ENCODE measurements at places on chromosomes 4 and X. TPM values are rescaled to one million over a fixed set of nuclear protein-coding genes. Genes with fewer than 3 reads are reported as not detected.

- DNase-seq: no peak
Measured at GRCh38 chr4:35643661-35644060, 600.7 kb downstream of the ARAP2 start.

DNA sequence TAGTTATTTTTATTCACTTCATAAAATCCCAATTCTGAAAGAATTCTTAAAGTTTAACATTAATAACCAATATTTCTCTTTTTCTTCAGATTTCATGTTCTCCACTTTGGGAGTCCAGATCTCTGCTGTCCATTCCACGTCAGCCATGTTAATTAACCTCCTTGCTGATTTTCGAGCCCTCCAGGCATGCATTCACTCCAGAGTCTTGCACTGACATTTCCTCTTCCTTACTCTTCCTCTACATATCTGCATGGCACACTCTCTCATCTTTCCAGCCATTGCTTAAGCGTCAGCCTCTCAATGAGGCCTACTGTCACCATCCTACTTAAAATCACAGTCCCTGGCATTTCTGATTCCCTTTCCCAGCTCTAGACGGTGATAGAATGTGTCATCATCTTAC lies 144.8 kb downstream of the MAD2L1 start:
- DNase-seq: no peak

DNA sequence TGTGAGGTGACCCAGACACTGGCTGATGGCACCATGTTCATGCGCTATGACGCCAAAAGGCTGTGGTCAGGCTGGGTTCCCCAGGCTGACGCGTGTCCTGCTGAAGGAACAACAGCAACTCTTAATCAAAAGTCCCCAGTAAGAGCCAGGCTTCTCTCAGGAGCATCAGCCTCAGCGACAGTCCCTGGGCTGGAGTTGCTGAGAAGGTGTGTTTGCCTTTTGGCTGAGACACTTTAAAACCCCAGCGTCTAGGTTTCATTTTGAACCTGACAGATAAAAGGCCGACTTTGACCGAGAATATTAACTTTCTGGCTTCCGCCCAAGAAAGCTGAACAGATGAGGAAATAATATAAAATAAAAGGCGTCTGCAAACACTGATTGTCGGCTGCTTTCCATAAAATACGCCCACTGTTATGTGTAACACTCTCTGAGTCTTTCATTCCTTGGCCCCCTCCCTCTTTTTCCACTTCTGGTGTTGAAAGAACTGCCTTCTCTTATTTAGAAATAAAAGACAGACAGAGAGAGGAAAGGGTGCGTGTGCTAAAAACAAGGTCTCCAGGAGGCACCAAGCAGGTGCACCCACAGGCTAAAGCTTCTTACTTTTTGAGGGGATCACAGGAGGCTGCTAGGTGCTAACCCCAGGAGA lies 373.6 kb downstream of the MID1IP1 start:
- no peak for DNase-seq

DNA sequence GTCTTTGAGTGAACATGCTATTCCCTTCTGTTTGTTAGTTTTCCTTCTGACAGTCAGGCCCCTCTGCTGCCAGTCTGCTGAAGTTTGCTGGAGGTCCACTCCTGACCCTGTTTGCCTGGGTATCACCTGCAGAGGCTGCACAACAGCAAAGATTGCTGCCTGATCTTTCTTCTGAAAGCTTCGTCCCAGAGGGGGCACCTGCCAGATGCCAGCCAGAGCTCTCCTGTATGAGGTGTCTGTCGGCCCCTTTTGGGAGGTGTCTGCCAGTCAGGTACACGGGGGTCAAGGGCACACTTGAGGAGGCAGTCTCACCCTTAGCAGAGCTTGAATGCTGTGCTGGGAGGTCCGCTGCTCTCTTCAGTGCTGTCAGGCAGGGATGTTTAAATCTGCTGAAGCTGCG lies 456.9 kb upstream of the HTR2C start:
- no peak for DNase-seq

- DNase-seq: no peak
Measured at GRCh38 chrX:131317326-131317725, 28.2 kb upstream of the IGSF1 start.

- no peak for DNase-seq
Measured at GRCh38 chrX:76555816-76556215, 128.3 kb downstream of the MAGEE1 start.

- DNase-seq: peak; percentile 2
Measured at GRCh38 chr4:167021545-167022155, 212.6 kb downstream of the SPOCK3 start.

- no peak for DNase-seq
Measured at GRCh38 chrX:39750848-39751247, 346.9 kb downstream of the BCOR start.

GRCh38 chr4:169147191-169147590 lies 123.6 kb downstream of the SH3RF1 start:
- DNase-seq: no peak

DNA sequence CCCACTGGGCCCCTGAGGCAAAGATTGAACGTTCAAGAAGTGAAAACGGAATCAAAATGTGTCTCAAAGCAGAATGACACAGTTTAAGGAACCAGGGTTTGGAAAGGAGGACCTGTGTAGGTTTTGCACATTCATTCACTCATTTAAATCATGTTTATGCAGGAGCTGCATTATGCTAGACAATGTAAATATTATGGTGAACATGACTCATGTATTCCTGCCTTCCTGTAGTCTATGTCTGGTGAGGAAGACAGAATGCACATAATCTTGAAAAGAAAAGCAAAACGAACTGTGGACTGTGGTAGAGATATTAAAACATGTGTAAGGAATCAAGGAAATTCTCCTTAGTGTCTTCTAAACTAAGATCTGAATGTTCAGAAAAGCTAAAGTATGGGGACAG lies 311.8 kb upstream of the SMIM31 start:
- no peak for DNase-seq

DNA sequence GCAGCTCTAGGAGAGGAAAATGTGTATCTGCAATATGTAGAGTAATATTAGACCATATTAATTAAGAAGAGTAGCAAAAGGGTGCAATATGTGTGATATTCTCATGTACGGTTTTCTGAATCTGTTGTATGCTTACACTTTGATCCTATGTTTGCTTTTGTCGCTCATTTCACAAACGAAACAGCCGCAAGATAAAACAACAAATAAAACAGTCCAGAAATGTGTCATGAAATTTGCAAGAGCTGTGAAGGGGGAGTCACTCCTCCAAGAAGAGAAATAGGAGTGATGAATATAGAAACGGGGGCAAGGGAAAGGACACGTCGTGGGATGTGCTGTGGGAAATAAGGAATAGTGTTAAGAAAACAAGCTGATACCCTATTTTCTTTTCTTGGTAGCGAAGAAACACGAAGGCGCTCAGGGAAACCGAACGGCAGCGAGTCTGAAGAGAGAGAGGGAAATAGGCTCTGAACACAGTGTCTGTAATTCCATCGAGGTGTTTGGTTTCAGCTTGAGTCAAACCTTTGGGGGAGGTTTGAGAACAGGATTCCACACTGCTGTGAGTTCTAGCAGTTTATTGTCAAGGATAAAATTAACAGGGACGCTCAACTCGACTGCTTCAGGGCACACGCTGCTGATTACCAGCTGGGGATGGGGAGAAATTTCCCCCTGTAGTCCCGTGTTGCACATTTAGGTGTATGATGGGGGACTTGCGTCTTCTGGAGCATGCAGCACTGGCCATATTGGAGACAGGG lies 595.6 kb upstream of the TENM3 start:
- DNase-seq: no peak

GRCh38 chrX:68917799-68918198 lies 89.0 kb downstream of the EFNB1 start:
- DNase-seq: no peak

DNA sequence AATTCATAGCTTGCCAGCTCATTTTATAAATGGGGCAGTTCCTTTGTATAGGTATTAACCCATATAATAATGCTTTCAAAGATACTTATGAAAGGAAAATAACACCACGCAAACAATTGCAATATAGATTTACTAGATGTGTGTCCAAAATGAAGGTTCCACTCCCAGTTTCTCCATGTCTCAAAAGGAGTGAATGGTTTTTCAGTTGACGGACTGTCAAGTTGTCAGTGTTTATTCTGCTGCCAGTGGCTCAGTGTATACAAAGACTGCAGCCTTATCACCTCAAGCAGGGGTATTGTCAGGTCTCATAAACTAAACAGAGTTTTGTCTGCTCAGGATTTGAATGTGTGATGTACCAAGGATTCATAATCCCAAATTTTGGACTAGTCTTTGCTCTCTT lies 585.3 kb upstream of the ATOH1 start:
- no peak for DNase-seq

GRCh38 chr4:59608466-59608865 lies 1591.7 kb upstream of the ADGRL3 start:
- no peak for DNase-seq

DNA sequence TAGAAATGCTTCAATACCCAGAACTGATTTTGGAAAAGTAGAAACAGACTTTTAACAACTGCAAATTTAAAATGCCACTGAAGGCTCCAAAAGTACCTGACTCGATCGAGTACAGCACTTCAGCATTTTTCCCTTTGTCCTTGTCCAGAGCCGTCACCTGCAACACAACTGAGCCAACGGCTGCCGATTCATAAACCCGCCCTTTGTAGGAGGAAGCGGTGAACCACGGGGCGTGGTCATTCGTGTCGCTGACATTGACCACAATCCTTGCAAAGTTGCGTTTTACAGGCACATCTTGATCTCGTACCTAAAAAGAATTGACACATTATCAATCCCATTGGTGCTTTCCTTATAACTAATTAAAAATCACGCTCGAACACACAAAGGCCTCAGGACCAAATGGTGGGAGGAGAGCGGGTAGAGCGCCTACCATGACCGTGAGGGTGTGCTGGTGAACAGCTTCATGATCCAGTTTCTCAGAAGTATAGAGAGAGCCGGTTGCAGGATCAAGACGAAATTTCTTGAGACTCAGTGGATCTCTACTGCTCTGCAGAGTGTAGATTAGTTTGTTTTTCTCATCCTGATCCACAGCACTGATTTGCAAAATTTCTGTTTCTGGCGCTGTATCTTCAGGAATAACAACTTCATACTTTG lies 72.8 kb upstream of the MTNR1A start:
- no peak for DNase-seq

DNA sequence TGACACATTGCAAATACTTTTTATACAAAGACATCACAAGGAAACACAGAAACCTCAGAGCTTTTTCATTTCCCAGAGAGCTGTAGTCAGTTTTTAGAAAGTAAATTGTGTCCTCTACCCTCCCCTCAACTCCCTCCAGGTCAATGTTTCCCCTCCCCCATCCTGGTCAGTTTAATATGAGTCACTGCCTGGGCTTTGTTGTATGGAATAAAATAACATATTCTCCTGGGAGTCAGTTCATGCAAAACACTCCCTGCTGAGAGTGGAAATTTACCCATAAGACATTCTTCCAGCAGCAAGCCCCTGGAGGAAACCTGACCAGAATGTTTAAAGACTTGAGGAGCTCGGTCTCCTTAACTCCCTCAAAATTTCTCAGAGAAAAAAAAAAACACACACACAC lies 270.1 kb upstream of the LDB2 start:
- no peak for DNase-seq

- DNase-seq: no peak
Measured at GRCh38 chrX:18701621-18702361, 5.7 kb upstream of the PPEF1 start.

GRCh38 chrX:39874202-39874816 lies 223.4 kb downstream of the BCOR start:
- DNase-seq: no peak

- DNase-seq: no peak
Measured at GRCh38 chrX:154460326-154460725, 2.2 kb downstream of the PLXNA3 start.

- no peak for DNase-seq
Measured at GRCh38 chr4:98625399-98625798, 33.0 kb downstream of the TSPAN5 start.

- peak; percentile 91 for DNase-seq
Measured at GRCh38 chr4:133148690-133149363, at the start of gene PCDH10. PCDH10 (plus strand) TSS chr4:133149294; CDS start chr4:133150141, 847 bp downstream.

DNA sequence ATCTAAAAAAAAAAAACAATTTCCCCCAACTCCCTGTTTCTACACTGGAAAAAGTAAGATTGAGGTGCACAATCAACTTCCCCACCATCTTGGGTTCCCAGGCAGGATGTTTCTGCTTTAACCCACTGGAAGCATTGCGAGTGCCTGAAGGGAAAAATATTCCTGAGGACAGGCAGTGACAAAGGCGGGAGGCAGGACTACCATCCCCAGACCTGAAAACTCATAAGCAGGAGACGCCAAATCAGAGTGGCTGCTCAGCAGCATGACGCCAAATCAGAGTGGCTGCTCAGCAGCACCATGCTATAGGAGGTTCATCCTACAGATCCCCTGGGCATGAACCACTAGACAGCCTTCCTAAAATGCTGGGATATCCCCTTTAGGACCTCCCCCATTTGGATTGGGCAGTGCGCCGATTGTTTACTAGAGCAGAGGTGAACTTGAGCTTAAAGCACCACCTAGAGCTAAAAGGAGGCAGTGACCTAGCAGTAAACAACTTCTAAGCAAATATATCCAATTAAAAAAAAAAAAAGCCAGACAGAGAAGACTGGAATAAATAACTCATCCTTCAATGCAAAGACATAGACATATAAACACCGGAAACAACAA lies 35.0 kb upstream of the GK start:
- DNase-seq: no peak

DNA sequence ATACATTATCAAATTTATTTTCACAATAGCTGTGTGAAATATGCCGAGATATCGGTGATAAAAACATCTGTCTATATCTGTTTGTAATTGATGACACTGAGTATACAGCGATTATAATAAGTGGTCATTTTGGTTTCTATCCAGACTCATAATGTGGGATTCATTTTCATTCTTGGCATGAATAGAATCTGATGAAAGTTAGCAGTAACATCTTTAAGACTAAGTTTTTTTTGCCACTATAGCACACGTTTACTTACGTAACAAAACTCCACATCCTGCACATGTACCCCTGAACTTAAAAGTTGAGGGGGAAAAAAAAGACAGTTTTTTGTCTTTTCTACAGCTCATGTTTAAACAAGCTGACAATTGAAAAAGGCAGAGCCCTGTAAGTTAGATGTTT lies 86.4 kb downstream of the PPA2 start:
- DNase-seq: no peak

The NKX3-2 gene
- total RNA-seq: not detected

The PCDH11X gene
- total RNA-seq: 108 TPM

The AMBN gene
- total RNA-seq: 1.2 TPM

The KLF3 gene
- 12.2 TPM for total RNA-seq

The ARAF gene
- 4.5 TPM for total RNA-seq

The SATL1 gene
- 1.2 TPM for total RNA-seq

The FGFBP2 gene
- not detected for total RNA-seq

The EBP gene
- 53.4 TPM for total RNA-seq

The F9 gene
- not detected for total RNA-seq
